ENCODE measurements at places on chromosomes 2 and 18.

- DNase-seq, result no peak
Observed at GRCh38 chr2:204749319-204749718, 204.0 kb downstream of the PARD3B start.

- no peak for DNase-seq
Observed at GRCh38 chr18:58761241-58761969, 90.1 kb downstream of the MALT1 start.

DNA sequence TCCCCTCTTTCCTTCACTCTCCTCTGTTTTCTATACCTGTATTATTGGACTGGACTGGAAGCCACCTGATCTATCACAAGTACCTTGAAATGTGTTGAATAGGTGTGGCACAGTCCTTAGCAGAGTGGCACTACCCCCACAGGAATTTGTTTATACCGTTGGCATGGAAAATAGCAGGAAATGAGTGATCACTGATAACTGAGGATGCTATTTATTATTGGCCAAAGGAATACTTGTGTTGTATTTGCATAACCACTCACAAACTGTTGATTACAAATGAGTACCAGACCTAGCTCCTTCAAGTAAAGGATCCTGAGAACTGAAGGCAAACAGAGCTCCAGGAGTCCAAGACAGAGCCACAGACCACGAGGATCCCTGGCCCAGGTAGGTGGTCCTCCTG lies at the start of gene IL37:
IL37 (plus strand) TSS at position 301 of the 400 bp plus-strand sequence. CDS start 1,848 bp downstream, outside the sequence.
- DNase-seq, result no peak

DNA sequence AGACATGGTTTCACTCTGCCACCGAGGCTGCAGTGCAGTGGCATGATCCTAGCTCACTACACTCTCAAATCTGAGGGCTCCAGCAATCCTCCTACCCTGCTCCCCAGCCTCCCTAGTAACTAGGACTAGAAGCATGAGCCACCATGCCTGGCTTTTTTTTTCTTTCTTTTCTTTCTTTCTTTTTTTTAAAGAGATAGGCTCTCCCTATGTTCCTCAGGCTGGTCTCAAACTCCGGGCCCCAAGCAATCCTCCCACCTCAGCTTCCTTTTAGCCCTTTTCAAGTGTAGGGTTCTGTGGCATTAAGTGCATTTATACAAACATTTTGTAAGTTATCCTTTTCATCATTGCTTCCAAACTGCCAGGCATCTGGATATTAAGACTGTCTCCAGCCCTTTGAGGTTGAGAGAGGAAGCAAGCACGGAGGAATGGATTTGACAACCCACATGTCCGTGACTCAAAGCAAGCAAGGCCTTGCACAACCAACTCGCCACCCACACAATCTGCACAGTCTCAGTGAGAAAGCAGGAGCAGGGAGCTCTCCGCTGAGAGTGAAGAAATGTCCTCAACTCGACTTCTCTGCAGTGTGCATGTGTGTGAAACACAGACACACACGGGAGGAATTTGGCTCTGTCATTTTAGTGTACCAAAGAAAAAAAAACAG lies 65.6 kb downstream of the ATP8B1 start:
- no peak for DNase-seq

GRCh38 chr2:227848146-227848545 lies 23.3 kb upstream of the DAW1 start:
- no peak for DNase-seq

GRCh38 chr2:209907746-209908145 lies 94.7 kb upstream of the RPE start:
- DNase-seq, result no peak

- no peak for DNase-seq
Observed at GRCh38 chr2:24400207-24400907, 40.0 kb upstream of the ITSN2 start.

DNA sequence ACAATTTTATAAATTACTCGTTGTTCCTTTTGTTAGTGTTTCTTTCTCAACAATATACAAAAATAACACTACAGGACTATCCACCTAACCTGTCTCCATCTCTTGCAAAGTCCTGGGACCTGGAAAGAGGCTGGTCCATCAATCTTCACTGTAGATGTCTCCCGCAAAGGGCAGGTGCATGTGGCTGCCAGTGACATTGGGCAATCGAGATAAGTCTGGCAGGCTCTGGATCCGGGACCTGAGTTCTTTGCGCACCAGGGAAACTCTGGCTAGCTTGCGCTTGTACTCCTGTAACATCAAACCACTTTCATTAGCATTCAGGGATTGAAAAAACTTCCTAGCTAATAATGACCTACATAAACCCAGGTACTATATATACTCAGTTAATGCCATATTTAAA lies 20.5 kb downstream of the RMP24 start:
- no peak for DNase-seq

- no peak for DNase-seq
Observed at GRCh38 chr2:68696554-68696953, 38.1 kb upstream of the ARHGAP25 start.

DNA sequence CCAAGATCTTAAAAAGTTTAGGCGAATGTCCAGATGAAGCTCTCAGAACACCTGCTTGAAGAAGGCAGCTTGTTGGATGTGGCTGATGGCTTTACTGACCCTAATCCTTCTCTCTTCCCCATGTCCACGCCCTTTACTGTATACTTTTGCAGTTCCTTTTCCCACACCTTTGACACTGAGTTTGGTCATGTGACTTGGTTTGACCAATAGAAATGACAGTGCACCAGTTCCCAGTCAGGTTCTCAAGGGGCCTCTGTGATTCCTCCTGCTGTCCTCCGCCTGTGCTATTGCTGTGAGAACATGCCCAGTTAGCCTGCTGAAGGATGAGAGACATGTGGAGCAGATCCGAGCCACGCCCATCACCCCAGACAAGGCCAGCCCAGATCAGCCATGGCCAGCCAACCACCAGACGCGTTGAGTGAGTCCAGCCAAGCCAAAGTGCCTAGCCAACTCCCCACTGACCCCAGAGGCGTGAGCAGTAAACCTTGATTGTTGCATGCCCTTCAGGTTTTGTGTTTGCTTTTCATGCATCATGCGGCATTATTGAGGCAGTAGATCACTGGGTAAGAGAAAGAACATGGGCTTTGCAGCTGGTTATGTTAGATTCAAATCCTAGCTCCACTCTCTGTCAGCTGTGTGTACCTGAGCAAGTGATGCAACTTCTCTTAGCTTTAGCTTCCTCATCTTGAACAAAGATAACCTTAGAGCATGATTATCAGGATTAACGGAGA lies 258.0 kb upstream of the SIX2 start:
- DNase-seq, result no peak

- no peak for DNase-seq
Observed at GRCh38 chr18:24500217-24500616, 39.8 kb downstream of the HRH4 start.

- DNase-seq, result no peak
Observed at GRCh38 chr2:120959426-120959825, 223.8 kb downstream of the GLI2 start.

DNA sequence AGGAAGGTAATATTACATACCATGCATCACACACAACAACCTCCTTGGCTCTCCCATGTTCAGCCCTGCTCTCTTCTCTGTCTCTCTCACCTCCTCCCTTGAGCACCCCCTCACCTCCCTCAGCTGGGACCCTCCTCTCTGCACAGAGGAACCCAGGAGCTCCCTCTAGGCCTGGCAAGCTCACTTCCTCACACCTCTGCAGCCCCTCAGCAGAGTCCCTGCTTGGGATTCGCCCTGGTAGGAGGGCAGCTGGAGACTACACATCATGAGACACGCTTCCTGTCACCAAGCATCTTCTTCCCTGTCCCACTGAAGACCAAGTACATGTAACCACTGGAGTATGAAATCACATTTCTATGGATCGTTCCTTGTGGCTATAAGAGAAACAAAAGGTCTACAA lies 51.0 kb downstream of the ADD2 start:
- no peak for DNase-seq

All from CD4-positive, alpha-beta T cell treated with Interleukin-4 for 4 hours (primary cell).